SJCRH30 (cell line): ENCODE measurements at places on chromosomes 5 and 9. TPM values are rescaled to one million over a fixed set of nuclear protein-coding genes. Genes with fewer than 3 reads are reported as not detected.

The NR2F1 gene
- 18.2 and 18.7 TPM in 2 replicates for total RNA-seq

The PPP2R2B gene
- 0.04 TPM in 1 of 2 replicates, not detected in the other for total RNA-seq

The PTGES gene
- total RNA-seq: 0.76 and 0.91 TPM in 2 replicates

The NRG2 gene
- total RNA-seq: 0.06 TPM in 1 of 2 replicates, not detected in the other

The LECT2 gene
- total RNA-seq: not detected in 2 replicates

The ESM1 gene
- not detected in 2 replicates for total RNA-seq

The SLC34A3 gene
- 0.06 TPM in 1 of 2 replicates, not detected in the other for total RNA-seq

The ANKRD20A1 gene
- total RNA-seq: 0.05 TPM in 1 of 2 replicates, not detected in the other

The SLC6A18 gene
- total RNA-seq: not detected in 2 replicates

The FGFR4 gene
- 563 and 588 TPM in 2 replicates for total RNA-seq

The DMGDH gene
- not detected in 2 replicates for total RNA-seq

The ADRB2 gene
- 0.08 and 0.10 TPM in 2 replicates for total RNA-seq

The TPRN gene
- 14.0 and 14.8 TPM in 2 replicates for total RNA-seq

The SOHLH1 gene
- total RNA-seq: 2.1 and 2.4 TPM in 2 replicates

The SV2C gene
- not detected in 2 replicates for total RNA-seq

The PAPPA gene
- total RNA-seq: 2.5 and 2.8 TPM in 2 replicates

The NUTM2G gene
- 0.42 TPM in 1 of 2 replicates, not detected in the other for total RNA-seq

The PCDHB15 gene
- 0.86 and 0.91 TPM in 2 replicates for total RNA-seq

The TMEM232 gene
- total RNA-seq: 0.97 and 1.7 TPM in 2 replicates

The ORM2 gene
- not detected in 2 replicates for total RNA-seq
